Fibroblast of skin of abdomen (primary cell): ENCODE measurements at places on chromosomes 11 and 22.

DNA sequence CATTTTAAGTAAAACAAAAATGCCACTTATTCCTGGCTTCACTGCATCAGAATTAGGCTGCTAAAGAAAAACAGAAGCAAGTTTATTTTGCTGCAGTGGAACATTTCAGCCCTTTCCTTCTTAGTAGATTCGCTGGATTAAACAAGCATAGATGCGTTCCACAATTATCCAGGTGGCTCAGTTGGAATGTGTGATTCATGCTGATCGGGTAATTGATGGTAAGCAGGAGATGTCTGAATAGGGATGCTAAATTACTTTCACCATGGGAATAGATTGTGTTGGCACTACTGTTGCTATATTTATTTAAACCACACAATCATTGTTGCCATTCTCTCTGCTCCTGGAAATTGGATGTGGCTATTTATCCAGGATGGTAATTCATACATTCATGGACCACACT is 440.1 kb upstream of the DDI1 start:
- DNase-seq = no peak

DNA sequence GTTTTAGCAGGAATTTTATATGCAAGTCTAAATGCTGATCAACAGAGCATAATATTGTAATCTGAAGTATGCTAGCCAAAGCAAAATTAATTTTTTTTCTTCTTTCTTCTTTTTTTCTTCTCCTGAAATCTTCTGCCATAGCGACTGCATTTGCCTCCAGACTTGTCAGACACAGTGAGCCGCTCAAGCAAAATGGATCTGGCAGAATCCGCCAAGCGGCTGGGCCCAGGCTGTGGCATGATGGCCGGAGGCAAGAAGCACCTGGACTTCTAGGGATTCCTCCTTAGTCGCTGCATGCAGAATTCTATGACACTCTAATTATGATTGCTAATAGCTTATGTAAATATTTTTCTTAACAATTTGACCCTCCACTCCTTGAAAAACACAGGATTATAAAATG is 27.9 kb downstream of the PAX6 start:
- no peak for DNase-seq

DNA sequence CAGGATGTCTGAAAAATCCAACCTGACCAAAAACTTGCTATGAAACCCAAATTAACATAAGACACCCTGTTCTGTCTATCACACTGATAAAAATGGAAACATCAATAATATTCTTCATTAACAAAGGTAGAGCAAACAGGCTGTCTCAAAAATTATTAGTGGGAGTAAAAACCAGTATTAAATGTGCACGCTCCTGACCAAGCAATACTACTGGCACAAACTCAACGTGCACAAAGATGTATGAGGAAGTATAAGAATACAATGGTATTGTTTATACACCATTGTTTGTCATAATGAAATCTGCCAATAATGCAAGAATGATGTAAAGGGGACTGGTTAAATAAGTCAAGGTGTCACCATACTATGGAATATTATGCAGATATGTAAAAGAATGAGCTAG is 288.5 kb downstream of the MN1 start:
- no peak for DNase-seq

GRCh38 chr11:98772893-98773292 is 247.9 kb upstream of the CNTN5 start:
- no peak for DNase-seq

DNA sequence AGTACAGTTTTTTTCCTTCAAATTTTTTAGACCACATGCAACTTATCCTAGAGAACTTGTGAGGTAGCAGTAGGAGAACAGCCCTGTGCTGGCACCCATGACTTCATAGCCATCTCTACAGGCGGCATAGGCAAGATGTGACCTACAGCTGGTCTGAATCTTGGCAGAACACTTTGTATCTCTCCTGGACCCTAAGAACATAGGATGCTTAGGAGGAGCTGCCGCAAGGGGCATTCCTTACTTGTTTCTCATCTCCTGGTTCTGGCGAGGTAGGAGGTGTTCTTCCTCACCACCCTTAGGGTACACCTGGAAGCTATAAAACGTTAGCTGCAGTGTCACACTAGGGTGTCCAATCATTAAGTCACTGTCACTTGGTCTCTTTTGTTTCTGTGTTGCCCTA is 16.4 kb downstream of the CWC15 start:
- DNase-seq = no peak

DNA sequence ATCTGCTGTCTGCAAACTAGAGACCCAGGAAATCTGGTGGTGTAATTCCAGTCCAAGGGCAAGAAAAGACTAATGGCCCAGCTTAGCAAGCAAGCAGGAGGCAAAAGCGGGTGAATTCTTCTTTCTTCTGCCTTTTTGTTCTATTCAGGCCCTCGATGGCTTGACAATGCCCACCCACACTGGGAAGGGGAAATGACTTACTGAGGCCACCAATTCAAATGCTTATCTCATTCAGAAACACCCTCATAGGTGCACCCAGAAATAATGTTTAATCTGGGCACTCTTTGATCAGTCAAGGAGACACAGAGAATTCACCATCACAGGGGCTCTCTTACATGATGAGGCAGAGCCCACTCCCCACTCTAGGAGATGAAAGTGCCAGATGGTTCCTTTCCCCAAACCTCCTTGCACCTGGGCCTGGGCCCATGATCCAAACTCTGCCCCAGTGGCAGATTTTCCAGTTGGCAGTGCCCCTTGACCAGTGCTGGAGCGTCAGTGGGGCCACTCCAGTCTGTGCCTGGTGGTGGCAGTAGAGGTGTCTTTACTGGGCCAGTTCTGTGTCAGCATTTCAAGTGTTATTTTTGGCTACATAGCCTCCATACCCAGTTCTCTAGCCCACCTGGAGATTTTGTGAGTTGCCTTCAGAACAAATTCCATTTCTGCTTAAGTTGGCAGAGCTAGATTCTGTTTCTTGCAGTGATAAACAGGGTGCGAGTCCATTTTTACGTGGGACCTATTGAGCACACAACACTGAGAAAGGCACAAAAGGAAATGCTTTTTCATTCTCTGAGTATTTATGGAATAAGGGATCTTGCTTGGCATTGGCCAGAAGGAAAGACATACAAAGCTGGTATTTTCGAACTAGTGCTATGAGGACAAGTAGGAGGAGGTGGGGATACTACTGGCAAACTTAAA is 7.5 kb downstream of the ELMOD1 start:
- DNase-seq = no peak

GRCh38 chr11:101323997-101324396 is 194.4 kb upstream of the PGR start:
- DNase-seq = no peak

GRCh38 chr11:99069856-99070444 is 49.2 kb downstream of the CNTN5 start:
- DNase-seq = peak; percentile 1

DNA sequence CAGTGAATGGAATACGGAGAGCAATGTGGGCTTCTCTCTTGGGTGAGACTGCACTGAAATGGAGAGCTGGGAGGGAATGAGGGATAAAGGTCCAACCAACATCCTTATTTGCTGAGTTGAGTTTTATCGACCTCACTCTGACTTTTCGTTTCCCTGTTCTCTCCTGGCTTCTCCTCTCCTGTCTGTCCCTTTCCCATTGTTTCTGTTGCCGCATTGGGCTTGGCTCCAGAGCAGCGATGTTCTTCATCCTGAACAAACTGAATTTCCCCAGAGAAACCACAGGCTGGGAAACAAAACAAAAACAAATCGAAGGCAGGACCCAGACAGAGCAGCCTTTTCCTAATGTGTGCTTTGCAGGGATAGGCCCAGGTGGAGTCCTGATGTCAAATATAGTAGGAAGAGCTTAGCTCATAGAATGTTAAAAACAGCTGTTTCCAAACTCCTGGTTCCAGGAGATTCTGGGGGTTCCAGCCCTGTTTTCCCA is 30.0 kb downstream of the MOV10L1 start:
- DNase-seq = no peak

DNA sequence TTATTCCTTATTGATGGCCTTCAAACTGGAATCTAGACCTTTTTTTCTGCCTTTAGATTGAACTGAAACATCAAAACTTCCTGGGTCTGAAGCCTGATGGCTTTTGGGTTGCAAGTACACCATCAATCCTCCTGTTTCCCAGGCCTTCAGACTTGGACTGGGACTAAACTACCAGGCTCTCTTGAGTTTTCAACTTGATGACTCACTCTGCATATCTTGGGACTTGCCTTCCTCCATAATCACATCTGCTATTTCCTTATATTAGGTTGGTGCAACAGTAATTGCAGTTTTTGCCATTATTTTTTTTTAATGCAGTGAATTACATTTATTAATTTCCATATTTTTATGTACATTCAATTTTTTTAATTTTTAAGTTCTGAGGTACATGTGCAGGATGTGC is 7.0 kb downstream of the OR51B5 start:
- DNase-seq = peak; percentile 14

DNA sequence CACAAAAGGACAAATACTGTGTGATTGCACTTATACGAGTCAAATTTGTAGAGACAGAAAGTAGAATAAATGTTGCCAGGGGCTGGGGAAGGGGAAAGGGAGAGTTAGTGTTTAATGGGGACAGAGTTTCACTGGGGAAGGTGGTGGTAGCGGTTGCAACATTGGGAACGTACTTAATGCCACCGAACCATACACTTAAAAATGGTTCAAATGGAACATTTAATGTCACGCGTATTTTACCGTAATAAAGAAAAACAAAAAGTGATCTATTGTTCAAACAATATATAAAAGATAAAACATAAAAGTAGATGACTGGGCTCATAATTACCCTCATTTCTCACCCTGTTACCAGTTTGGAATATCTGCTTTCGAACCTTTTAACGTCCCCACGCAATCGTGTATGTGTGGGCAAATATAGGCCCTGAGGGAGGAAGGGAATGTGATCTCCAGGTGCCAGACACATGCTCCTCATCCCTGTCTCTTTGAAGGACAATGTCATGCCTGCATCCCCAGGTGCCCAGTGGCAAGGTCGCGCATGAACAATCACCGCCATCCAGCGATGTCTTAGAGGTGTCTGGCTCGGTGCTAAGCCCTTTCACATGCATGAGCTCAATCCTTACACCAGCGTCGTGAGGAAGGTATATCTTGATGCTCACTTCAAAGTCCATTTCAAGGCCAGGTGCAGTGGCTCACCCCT is 35.3 kb downstream of the LIF start:
- no peak for DNase-seq

- no peak for DNase-seq
Observed at GRCh38 chr11:60396382-60396781, at the start of gene MS4A14. Gene MS4A14 (plus strand): TSS chr11:60396459. CDS start chr11:60396579, 120 bp downstream.

- DNase-seq = peak; percentile 52
Observed at GRCh38 chr11:59207988-59208451, 4.7 kb downstream of the MPEG1 start.

GRCh38 chr11:8584082-8584481 is 9.9 kb downstream of the STK33 start:
- peak; percentile 50 for DNase-seq

DNA sequence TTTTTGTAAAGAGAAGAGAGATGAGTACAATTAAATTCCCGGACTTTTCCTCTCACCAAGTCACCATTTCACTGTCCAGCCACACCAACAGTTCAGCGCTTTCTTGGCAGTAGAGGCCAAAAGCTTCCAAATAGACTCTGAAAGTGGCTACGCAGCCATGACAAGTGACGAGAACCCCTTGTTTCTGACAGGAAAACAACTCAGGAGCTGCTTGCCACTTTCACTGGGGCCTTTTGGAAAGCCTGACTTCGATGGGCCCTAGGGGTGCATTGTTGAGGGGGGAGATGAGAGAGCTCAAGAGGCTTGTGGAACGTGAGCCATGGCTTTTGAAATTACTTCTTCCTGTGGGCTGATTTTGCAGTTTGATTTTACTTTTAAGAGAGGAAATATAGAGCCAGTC is 422.1 kb upstream of the FAT3 start:
- no peak for DNase-seq
